ENCODE measurements at places on chromosomes 12 and 14. TPM values are rescaled to one million over a fixed set of nuclear protein-coding genes. Genes with fewer than 3 reads are reported as not detected.

The PPP2R5C gene
- total RNA-seq: 91.4 TPM

The PACS2 gene
- total RNA-seq: 37.6 TPM

The RAD51AP1 gene
- 3.7 TPM for total RNA-seq

The RPS6KA5 gene
- total RNA-seq: 8.8 TPM

The GSC gene
- not detected for total RNA-seq

The TSPAN9 gene
- total RNA-seq: 128 TPM

The SERPINA9 gene
- total RNA-seq: not detected

The HHIPL1 gene
- 1.2 TPM for total RNA-seq

The CLEC2B gene
- total RNA-seq: 45.6 TPM

The NRXN3 gene
- not detected for total RNA-seq

The POLE gene
- 30.3 TPM for total RNA-seq

Measured in dermis lymphatic vessel endothelial cell (primary cell).